ENCODE measurements at places on chromosomes 5 and 9.

- no peak for DNase-seq
Measured at GRCh38 chr9:86406366-86406765, 52.2 kb upstream of the TUT7 start.

- DNase-seq: no peak
Measured at GRCh38 chr5:95641741-95642220, 4.8 kb upstream of the RFESD start.

DNA sequence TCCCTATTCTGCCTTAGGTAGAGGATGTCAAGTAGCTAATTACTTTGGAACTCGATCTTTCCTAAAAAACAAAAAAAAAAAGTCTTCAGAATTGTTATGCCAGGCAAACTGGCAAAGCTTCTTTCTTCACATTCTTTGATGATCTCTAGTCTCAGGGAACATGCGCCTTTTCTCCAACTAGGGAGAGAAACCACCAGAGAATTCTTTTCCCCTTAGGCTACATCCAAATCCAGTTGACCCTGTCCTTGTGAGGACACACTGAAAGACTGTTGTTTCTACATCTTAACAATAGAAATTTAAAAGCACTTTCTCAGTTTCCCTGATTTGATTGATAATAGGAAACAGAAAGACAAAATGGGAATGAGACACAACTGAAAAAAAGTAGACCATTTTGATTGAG, 94.7 kb upstream of the ITGA2 start:
- no peak for DNase-seq

DNA sequence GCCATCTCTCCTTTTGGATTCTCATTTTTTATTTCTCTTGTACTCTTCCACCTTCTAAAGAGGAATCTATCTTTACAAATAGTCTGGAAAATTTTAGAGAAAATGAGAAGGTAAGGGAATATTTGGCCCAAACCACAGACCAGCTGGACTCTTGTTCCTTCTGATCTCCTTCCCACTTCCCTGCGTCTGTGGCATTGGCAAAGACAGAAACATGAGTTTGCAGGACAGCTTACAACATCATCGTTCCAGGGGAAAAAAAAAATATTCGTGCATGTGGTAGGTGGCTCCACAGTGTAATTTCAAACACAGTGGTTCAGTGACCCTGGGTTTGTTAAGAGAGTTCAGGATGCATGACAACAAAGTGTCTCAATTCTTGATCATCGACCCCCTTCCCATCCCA, 755.0 kb downstream of the DNAH5 start:
- DNase-seq: no peak

DNA sequence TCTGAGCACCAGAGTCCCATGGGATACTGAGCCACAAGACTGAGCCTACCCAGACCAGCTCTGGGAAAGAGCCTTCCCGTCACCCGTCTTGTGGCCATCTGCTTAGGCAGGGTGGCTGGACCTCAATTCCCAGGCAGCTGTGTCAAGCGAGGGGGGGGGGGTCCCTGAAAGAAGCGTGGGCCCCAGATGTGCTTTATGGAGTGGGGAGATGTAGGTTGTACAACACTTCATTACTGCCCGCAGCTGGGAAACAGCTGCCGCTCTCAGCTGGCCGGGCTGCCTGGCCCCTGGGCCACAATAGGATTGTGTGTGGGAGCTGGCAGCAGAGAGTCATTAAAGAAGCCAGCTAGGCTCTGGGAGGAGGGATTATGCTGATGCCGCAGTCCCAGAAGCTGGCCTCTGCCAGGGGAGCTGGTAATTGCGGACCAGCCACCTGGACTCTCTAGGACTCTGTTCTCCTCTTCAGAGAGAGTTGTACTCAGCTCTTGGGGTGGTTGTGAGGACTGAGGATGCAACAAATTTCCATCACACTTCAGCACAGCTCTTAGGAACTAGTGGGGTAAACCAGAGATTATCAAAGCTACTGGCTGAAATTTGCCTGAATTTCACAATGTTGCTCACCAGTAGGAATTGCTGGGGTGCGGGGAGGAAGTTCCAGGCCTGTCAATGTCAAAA, 145.4 kb downstream of the GADD45G start:
- DNase-seq: no peak

DNA sequence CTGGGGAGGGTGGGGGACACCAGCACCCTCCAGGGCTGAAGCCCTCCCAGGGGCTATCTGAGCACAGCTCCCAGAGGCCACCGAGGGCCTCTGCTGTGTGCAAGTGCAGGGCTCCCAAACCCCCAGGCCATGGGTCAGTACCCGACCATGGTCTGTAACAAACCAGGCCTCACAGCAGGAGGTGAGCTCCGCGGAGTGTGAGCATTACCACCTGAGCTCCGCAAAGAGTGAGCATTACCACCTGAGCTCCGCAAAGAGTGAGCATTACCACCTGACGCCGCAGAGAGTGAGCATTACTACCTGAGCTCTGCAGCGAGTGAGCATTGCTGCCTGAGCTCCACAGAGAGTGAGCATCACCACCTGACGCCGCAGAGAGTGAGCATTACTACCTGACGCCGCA, 152.9 kb upstream of the IRX2 start:
- no peak for DNase-seq

- no peak for DNase-seq
Measured at GRCh38 chr9:91421128-91421765, 2.4 kb downstream of the NFIL3 start.

DNA sequence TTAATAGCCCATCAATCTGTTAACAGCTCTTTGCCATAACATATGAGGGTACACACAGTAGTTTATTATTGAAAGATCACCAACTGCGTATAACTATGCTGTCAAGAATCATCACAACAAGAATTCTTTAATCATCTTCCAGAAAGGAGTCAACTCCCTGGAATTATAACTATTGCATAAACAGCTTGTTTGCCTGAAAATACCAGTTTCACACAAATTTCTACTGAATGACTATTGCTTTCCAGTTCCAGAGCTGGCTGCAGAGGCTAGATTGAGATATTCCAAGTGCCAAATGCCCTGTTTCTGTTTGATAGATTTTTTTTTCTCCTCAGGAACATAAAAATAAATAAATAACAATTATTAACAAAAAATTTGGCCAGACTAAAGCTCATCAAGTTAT, 444.7 kb downstream of the TLE1 start:
- DNase-seq: no peak

- DNase-seq: no peak
Measured at GRCh38 chr5:157581901-157582300, 6.3 kb upstream of the ADAM19 start.

DNA sequence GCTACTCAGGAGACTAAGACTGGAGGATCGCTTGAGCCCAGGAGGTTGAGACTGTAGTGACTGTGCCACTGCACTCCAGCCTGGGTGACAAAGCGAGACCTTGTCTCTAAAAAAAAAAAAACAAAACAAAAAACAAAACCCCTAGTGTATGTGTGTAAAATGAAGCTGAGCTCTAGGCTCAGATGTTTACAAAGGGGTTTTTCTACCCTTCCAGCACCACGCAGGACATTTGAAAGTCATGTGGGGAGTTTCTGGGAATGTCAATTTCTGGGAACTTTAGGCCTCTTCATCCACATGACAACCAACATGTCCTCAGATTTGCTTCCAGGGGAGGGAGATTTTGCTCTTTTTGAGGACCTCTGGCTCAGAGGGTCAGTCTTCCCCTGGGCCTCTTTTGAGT, 42.4 kb upstream of the AIF1L start:
- DNase-seq: no peak

DNA sequence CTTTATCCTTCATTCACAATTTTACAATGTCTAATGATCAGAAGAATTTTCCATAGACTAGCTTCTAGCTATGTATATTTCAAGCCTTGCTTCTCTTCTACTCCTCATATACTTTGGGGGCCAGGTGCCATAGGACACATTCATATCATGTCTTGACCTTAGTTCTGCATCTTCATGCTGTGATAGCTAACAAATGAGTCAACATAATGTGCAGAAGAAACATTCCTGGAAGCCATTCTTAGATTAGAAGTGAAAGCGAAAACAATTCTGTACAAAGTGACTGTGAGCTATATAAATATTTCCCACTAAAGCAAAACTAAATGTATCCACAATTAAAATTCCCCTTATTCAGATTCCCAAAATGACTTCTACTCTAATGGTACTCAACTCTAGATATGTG, 320.2 kb upstream of the NREP start:
- no peak for DNase-seq

GRCh38 chr5:119330367-119331183, 25.2 kb upstream of the TNFAIP8 start:
- DNase-seq: peak; percentile 85

DNA sequence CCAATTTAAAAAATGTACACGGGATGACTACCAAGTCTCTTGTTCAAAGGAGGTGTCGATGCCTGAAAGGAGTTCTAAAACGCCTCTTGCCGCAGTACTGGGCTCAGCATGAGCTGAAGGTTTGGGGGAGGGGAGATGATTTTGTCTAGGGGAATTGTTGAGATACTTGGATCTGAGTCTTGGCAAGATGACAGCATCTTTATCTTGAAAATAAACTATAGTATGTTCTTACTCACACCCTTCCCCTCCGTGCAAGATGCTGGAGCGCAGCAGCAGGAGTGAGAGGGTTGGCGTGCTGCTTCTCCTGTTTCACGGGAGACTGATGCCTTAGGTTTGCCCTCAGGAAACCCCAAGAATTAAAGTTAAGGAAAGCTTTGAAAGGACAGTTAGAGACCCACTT, 47.3 kb downstream of the FAM78A start:
- no peak for DNase-seq

DNA sequence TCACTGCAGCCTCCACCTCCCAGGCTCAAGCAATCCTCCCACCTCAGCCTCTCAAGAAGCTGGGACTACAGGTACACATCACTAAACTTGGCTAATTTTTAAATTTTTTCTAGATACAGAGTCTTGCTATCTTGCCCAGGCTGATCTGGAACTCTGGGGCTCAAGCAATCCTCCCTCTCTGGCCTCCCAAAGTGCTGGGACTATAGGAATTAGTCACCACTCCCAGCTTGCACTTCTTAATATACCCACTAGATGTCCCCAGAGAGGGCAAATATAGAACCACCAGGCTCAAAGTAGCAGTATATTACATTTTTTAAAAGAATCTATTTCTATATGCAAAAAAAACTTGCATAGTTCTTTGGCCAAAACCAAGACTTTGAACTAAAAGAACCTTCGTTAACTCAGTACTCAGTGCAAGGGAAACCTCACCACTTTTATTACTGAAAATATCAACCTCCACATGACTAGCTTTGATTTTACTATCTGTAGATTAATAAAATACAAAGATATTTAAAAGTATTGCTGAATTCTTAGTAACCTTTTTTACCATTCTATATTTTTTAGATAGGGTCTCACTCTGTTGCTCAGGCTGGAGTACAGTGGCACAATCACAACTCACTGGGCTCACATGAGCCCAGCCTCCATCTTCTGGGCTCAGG, 25.8 kb upstream of the HSD17B3 start:
- DNase-seq: no peak
